ENCODE measurements at places on chromosomes 4 and X.

GRCh38 chrX:150254909-150255308 lies 108.2 kb upstream of the MAMLD1 start:
- no peak for DNase-seq

DNA sequence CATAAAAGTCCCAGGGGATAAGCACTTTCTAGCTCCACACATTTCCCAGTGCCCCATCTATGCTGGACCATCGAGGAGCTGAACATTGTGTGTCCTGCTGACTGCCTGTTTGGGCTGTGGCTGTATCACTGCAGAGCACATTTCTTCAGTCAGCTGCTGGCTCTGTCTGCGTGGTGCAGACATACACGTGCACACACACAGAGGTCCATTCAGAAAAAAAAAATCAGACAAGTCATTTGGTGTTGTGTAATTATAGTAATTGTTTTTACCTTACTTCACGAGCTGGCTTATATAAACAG lies 1.1 kb upstream of the PDLIM3 start:
- no peak for DNase-seq

DNA sequence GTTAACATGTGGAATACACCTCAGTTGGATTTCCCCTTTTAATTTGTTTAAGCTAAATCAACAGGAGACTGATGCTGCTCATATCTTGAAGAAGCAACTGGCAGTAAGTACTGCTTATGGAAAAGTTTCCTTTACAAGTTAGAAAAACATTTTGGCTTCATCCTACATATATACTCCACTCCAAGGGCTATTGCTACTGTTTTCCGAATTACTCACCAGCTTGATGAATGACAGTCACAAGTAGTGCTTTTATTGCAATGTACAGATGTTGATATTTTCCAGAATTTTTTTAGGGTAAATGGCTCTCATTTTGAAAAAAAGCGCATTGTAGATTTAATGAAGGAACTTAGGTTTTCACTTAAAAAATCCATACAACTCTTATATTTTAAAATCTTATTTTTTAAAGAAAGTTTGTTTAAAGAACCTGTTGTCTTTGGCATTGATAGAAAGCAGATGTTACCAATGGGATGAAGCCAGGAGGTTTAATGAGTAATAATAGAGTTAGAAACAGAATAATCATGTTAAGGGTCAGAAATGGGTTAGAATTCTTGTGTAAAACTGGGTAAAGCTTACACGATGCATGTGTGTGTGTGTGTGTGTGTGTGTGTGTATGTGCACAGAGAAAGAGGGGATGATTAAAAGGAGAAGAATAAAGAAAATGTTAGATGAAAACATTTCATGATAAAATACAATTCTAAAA lies 272.9 kb downstream of the CFAP299 start:
- DNase-seq, result no peak

DNA sequence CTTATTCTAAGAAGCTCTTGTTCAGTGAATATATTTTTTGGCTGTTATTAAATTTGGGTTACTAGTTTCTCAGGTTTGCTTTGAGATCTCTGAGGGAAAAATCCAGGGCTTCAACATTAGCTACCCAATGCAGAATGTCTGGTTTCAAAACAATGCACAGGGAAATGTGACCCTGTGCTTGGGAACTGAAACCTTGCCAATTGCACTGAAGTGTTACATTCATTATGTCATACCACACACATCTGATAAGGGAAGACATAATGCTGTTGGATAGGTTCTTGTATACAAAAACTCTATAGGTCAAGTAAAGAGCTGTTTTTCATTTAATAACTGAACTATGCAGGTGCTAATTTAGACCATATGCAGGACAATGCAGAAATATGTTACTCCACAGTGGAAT lies 345.3 kb upstream of the BMP3 start:
- peak; percentile 12 for DNase-seq

- no peak for DNase-seq
Measured at GRCh38 chr4:159308566-159309340, 205.9 kb downstream of the RAPGEF2 start.

DNA sequence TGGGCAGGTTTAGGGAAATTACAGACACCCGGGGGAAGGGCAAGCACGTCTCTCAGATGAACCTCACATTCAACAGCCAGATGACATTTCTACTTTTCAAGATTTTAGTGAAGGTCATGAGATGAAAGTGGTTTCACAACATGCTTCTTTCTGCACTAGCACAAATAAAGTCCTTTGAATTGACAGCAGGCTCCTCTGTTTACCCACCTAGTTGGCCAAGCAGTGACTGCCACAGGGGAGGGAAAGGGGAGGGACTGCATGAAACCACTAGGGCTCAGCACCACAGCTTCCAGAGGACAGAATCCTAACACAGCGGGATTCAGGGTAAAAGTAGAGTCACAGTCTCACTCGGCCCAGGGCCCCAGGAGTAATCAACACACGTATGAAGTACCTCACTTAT lies 6.2 kb downstream of the RAB40A start:
- DNase-seq, result no peak

GRCh38 chrX:134423606-134424005 lies 36.4 kb upstream of the HPRT1 start:
- peak; percentile 31 for DNase-seq

DNA sequence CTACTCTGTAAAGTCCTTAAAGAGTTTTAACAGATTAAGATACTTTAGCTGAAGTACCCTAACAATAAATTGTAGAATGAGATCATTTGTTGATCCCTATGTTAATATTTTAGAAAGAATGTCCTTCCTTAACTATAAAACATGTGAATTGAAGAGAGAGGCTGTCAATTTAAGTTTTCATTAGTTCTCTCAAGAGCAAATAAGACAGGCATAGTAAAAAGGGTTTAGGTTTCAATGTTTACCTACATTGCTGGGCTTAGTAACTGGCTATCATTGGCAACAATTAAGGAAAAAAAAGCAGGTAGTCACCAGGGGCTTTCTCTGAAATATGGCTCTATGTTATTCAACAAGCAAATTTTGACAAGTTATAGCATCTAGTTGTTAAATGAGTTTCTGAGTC lies 91.5 kb downstream of the ATRX start:
- no peak for DNase-seq

- no peak for DNase-seq
Measured at GRCh38 chrX:51435101-51435500, 61.3 kb downstream of the NUDT11 start.

GRCh38 chr4:139556071-139556723 lies at the start of gene SETD7:
TSS of gene SETD7 (minus strand) at chr4:139556219. CDS start at chr4:139556137, 82 bp downstream.
- DNase-seq, result peak; percentile 91

DNA sequence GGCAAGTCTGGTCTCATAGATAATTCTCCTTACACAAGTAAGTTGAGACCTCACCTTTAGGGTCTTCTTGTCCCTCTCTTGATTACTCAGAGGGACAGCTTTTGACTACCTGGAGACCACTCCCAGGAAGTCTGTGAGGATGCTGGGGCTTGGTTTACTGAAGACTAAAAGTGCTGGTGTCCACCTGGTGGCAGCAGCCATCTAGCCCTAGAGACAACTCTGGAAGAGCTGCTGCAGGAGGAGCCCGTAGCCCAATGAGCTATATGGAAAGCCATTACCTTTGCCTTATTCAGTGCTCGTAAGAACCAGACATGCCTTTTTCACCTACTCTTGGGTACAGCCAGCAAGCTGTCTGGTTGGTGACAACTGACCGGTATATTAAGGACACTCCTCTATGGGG lies 7.3 kb downstream of the FGFBP2 start:
- DNase-seq, result no peak

GRCh38 chr4:4423706-4424498 lies 37.0 kb downstream of the NSG1 start:
- DNase-seq, result no peak

GRCh38 chr4:183541010-183541751 lies 36.3 kb downstream of the ING2 start:
- DNase-seq, result peak; percentile 79

GRCh38 chr4:6495296-6495590 lies 22.8 kb upstream of the PPP2R2C start:
- no peak for DNase-seq

- no peak for DNase-seq
Measured at GRCh38 chrX:139784807-139785206, 76.8 kb upstream of the MCF2 start.

GRCh38 chrX:23898412-23898959 lies 9.3 kb downstream of the APOO start:
- DNase-seq, result no peak

DNA sequence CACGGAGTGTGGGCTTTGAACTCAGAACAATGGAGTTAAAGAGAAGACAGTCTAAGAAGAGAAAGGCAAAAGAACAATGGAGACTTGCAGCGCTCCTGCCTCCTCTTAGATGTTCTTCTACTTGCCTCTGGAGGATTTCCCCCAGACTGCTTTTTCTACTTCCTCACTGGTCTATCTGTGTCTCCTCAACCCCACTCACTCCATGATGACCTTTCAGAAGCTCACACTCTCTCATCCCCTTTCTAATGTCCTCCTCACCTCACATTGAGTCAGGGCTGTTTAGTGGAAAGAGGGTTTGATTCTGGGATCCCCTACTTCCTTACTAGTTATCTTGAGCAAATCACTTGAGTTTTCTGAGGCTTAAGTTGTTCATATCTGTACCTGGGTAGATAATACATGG lies 12.2 kb upstream of the HERC6 start:
- no peak for DNase-seq

DNA sequence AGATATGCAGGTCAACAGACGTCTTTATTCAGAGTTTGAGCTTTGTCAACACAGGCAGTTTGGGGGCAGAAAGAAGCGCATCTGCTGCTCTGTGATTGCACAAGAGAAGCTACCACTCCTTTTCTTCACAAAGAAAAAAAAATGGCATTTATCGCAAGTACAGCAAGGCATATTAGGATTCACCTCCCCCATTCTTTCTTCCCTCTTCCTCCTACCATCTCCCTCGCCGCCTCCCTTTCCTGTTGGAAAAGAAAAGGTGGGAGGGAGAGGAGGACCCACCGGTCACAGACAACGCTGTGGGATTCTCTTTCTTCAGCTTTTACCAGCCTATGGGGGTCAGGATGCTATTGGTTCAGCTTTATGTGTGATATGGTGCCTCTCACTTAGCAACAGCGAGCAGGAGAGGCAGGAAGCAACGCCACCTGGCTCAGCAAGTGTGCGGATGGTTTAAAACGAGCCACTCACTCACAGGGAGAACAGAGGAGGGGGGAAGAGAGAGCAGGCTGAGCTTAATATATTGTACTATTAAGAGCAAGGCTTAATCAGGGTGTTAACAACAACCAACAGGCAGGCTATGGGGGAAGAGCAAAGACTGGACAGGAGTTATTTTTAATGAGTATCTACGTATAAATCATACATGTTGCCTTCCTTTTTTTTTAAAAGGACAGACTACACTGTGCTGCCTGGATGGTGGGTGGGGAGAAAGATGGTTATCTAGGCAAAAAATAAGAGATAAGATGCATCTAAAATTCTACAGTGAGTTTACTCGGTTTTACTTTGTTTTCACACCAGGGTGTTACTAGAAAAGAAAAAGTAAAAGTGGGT lies 104.7 kb downstream of the MAML3 start:
- DNase-seq, result peak; percentile 67

- DNase-seq, result no peak
Measured at GRCh38 chr4:184383497-184384055, 90.8 kb downstream of the IRF2 start.

DNA sequence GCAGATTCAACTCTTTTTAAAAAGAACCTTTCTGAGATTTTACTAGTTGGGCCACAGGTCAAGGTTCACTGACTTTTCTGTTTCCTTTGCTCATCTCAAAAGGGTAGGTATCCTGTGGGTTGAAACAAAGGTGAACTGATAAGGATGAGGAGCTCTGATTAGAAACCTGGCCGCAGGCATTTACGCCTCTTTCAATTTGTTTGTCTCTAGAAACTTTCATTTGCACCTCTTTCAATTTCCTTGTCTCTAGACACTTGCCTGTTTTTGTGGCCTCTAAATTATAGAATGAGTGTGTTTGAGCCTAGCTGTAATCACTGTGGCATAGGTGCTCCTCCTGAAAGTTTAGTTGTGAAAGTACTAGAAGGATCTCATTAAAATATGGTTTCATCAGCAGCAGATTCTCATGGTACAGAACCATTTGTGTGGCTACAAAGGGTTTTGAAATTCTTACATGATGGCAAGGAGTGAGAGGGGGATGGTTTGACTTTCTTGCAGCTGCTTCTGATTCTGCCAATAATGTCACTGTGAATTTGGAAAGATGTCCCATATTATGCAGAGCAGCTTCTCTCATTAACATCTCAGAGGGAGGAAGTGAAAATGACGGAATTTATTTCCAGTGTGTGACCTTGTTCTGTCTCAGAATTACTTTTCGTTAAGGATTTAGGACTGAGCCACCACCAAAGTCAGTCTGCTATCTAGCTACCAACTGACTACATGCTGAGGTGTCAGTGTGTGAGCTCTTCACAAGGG lies 142.2 kb downstream of the SH2D1A start:
- DNase-seq, result no peak

- no peak for DNase-seq
Measured at GRCh38 chr4:80103629-80104028, 30.6 kb upstream of the ANTXR2 start.

GRCh38 chr4:70877556-70877955 lies 24.6 kb upstream of the MOB1B start:
- no peak for DNase-seq

DNA sequence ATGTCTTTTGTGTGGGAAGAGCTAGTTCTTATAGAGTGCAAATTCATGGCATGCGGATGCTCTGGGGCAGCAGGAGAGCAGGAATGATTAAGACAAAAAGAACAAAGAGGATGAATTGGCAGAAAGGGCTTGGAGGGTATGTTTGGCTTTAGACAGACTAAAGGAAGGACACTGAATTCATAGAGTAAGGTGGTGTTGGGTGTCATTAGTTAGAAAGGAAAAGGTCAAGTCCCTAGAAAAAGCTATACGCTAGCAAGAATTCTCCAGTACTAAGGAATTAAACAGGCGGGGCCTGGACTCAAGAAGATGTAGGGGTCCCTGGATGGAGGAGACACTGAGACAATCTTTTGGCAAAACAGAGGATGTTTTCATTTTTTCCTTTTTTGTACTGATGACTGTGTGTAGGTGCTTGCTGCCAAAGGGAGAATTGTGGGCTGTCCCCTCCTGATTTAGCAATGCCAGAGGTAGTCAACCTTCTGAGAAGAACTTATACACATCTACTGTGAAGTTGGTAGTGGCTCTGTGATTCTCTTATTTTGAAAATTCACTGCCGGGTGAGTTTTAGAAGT lies 391.0 kb downstream of the SPRY1 start:
- no peak for DNase-seq

GRCh38 chr4:158285429-158286216 lies 75.3 kb downstream of the TMEM144 start:
- no peak for DNase-seq

GRCh38 chr4:8010618-8011017 lies 71.0 kb upstream of the AFAP1 start:
- peak; percentile 99 for DNase-seq

- DNase-seq, result no peak
Measured at GRCh38 chr4:76607266-76607799, 172.3 kb downstream of the SHROOM3 start.

- peak; percentile 34 for DNase-seq
Measured at GRCh38 chrX:43939187-43939926, 33.8 kb downstream of the NDP start.

DNA sequence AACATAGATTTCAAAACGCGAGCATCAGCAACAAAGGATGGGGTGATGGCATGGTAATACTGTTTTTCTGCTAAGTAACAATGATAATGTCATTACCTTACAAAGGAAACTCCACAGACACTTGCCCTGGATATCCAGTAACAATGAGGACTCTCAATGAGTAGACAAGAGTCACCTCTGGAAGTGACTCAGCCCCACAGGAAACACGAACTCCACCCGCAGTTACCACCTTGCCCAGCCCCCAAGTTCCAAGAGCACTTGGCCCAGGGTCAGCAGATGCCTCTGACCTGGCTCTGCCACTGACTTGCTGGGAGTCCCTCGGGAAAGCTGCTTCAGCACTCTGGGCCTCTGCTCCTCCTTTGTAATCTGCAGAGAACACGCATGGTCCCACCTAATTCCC lies 110.3 kb upstream of the MAP3K15 start:
- DNase-seq, result no peak

- DNase-seq, result no peak
Measured at GRCh38 chrX:49174723-49175122, 3.0 kb downstream of the PLP2 start.

All from lung (tissue), 17 donors.